T-helper 2 cell (primary cell): ENCODE measurements at places on chromosomes 16 and 17.

DNA sequence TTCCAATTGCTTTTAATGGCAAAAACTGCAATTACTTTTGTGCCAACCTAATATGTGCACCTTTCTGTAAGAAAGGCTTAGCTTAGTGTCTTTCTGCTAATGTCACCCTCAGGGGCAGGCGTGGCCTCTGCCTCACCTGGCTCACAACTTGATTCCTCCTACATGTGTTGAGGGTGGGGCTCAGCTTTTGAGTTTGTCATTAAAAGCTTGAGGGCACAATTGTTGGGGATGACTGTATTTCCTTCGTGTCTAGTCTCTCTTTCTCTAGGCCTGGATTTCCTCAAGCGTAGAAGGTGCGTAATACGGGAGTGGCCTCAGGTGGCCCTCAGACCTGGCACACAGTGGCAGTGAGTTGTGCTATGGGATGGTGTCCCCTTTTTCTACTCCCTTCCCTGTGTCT is 94.4 kb downstream of the CLEC16A start:
- no peak for DNase-seq

DNA sequence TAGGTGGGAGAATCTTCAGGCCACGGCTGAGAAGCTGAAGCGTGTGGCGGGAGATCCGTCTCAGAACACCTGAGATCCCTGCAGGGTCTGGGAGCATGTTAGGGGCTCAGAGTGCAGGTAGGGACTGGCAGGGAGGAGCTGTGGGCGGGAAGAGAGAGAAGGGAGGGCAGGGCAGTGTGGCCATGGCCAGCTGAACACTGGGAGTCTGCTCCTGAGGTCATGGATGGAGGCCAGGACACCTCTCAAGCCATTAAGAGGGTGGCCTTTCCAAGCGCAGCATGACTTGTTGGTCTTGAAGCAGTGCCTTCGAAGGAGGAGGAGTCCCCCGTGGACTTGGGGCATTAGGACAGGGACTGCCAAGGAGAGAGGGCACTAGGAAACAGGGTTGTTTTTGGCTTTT is 23.7 kb downstream of the NAA60 start:
- no peak for DNase-seq

DNA sequence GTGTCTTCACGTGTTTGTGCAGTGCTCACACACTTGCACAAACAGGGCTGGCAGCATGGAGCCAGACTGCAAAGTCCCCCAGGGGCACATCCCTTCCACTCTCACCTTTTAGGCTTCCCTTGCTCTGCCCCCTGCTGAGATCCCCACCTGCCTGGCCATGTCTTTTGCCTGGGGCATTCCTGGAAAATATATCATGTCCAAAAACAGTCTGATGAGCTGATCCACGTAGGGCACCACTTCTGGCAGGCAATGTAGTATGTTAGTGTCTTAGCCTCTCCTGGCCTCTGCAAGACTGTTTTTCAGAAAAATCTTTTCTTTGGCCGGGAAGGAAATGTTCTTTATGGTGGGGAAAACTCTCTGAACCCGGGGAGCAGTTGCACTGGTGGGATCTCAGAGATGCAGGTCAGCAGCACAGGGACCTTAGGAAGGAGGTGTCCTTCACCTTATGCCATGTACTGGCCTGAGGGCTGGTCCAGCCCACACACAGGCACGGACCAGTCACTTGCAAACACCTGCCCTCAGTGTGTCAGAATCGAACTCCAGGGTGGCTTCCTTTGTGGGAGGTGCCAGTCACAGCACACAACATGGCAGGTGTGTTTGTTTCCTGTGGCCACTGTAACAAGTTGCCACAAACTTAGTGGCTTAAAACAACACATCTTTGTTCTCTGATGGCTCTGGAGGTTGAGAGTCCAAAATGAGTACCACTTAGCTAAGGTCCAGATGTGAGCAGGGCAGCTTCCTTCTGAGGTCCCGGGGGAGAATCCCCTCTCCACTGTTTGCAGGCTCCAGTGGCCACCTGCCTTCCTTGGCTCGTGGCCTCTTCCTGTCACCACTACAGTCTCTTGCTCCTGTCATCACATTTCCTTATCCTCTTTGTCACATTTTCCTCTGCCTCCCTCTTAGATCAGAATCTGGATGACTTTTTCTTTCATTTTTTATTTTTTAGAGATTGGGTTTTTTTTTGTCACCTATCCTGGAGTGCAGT is 46.6 kb downstream of the MPRIP start:
- DNase-seq: peak; percentile 55

GRCh38 chr17:72421128-72422092 is 300.6 kb downstream of the SOX9 start:
- DNase-seq: peak; percentile 59

DNA sequence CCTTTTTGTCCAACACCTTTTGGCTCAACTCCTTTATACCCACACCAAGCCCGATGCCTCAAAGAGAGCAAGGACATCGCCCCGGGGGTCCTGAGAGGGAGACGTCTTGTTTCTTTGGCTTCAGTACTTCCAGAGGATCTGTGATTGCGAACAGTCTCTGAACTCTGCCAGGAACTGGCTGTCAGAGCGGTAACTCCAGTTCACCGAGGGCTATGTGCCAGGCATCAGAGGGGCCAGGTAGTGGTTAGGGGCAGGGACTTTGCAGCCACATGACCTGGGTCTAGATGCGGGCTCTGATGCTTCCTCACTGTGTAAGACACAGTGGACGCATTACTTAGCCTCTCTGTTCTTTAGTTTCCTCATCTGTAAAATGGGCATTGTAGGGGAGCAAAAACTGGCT is 21.6 kb downstream of the LLGL2 start:
- no peak for DNase-seq

- no peak for DNase-seq
These were observed 449.5 kb upstream of the PSMD7 start for GRCh38 chr16:73847090-73847489.

DNA sequence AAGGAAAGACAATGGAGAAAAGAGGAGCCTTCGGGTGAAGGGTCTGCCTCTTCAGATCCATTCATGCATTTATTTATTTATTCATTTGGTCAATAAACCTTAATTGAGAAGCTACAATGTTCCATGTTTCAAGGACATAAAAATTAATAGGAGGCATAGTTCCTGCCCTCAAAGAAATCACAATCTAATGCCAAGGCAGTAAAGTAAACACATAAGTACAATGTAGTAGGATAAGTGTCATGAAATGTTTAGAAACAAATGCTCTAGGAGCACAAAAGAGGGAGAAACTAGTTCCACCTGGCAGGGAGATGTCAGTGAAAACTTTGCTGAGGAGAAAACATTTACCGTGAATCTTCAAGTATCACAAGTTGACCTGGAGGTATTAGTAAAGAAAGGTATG is 103.5 kb upstream of the NOG start:
- no peak for DNase-seq

DNA sequence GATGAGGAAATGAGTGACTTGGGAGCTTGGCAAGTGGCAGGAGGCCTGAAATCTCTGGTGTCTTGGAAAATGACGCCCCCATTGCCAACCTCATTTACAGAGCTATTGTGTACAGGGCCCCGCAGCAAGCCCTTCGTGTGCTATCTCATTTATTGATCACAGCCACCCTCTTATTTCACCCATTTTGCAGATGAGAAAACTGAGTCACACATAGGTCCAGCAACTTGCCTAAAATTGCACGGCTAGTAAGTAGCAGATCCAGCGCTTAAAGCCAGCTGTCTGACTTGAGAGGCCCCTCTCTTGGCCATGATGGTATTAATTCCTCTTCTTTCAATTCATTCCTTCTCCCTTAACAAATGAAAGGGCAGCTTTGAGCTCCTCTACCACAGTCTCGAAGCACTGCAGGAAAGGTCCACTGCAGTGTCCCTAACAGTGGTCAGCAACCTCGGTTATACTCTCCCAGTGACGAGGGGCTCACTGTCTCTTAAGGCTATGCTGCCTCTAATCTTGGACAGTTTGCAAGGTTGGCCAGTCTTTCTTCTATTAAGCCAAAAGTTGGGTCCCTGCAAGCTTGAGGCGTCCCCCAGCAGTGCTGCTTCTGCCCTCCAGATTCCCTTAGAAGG is 162.2 kb downstream of the COPRS start:
- DNase-seq: no peak

DNA sequence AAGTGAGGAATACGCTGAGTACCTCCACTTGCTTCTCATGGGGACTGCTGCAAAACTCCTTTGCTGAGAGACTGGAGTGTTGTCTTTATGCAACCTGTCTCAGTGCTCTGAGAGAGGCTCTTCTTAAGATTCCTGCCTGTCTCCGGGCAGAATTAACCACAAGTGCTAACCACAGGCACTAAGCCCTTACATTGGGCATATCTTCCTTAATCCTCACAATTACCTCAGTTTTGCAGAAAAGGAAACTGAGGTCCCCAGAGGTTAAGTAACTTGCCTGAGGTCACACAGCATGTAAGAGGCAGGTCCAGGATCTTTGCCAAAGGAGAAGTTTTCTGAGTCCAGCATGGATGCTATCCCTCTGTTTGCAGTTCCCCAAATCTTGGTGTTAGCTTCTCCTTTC is 86.0 kb downstream of the GP2 start:
- no peak for DNase-seq

- no peak for DNase-seq
These were observed 16.4 kb downstream of the ITGAL start for GRCh38 chr16:30488764-30489605.

DNA sequence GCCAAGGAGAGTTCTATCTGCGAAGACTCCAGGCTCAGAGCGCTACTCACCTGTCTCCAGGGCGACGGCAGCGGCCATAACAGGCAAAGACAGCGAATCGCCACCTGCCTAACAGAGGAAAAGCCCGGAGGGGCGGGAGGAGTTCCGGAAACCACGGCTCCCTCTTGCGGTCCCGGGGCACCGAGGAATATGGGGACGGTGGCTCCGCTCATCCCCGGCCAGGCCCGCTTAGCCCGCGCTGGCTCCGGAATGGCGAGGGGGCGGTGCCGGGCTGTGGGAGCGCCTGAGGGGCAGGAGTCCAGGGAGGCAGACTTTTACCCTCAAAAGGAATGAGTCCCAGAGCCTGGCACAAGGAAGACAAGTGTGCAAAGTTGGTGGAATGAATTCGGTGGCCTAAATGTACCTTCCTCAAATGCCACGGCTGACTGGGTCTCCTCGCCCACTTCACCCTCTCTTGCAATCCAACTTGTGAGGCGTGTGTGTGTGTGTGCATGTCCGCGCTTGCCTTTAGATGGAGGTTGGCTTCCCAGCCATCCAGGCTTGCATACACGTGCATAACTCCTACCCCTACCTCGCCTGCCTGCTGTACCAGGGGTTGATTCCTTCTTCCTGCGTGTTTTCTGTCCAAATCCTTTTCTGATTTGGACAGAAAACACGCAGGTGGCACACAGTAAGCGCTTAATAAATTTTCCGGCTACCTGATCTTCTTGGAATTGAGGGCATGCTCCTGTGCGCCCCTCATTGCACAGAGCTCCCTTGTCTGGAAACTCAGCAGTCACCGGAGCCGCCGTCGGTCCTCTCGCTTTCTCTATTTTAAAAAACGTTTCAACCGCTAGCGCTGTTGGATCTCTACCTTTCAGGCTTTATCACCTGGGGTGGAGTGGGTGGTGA is 3.5 kb downstream of the C17orf100 start:
- DNase-seq: no peak

- no peak for DNase-seq
These were observed 15.9 kb downstream of the CYB561 start for GRCh38 chr17:63430223-63430622.
